T-helper 22 cell (primary cell): ENCODE measurements at places on chromosomes 4 and X.

GRCh38 chr4:74104145-74104544 is 5.2 kb upstream of the CXCL2 start:
- DNase-seq, result no peak

- DNase-seq, result no peak
These were observed 302.6 kb downstream of the PPP3CA start for GRCh38 chr4:101044766-101045165.

DNA sequence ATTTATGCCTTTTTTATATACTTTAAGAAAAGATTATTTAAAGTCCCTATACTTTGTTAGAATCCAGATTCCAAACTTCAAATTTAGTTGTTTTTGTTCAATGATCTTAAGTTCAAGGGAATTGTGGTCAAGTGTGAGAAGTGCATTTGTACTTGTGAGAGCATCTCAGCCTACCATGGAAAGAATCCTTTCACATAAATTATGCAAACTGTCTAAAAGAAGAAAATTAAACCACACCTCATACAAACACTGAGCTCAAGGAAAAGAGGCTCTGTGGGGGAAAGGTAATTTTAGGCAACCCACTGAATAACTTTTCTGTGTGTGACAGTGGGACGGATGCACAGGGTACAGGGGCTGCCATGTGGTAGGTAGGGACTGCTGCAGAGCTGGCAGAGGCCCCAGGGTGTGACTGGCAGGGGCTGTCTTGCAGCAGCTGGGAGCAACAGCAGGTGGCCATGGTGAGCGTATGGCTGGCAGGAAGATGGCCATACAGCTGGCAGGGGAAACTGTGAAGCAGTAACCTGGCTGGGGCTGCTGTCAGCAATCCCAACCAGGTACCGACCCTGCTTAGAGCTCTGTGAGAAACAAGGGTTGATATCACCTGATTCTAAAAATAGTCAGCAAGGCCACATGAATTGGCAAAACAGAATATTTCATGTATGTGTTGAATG is 130.6 kb downstream of the UGT8 start:
- no peak for DNase-seq

- no peak for DNase-seq
These were observed 390.7 kb downstream of the GBA3 start for GRCh38 chr4:23083391-23083790.

GRCh38 chr4:15868826-15869413 is 69.6 kb downstream of the FGFBP1 start:
- no peak for DNase-seq

GRCh38 chr4:14110407-14110806 is 482.9 kb upstream of the BOD1L1 start:
- no peak for DNase-seq

DNA sequence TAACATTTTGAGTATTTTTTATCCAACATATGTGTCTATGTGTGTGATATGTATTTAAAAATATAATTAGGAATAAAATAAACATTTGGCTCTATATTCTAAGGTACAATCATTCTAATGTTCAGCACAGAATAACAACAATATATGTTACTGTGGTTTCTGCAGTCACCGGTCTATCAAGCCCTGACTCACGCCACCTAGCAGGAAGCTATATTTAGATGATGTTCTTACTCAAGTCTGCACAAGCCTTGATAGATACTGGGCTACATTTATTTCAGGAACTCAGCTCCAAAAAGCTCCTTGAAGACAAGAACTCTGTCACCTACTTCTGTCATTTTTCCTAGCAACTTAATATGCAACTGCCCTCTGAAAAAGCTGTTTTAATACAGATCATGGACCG is 152.0 kb upstream of the FTHL17 start:
- DNase-seq, result no peak

- DNase-seq, result no peak
These were observed 100.6 kb downstream of the GC start for GRCh38 chr4:71683309-71683708.

DNA sequence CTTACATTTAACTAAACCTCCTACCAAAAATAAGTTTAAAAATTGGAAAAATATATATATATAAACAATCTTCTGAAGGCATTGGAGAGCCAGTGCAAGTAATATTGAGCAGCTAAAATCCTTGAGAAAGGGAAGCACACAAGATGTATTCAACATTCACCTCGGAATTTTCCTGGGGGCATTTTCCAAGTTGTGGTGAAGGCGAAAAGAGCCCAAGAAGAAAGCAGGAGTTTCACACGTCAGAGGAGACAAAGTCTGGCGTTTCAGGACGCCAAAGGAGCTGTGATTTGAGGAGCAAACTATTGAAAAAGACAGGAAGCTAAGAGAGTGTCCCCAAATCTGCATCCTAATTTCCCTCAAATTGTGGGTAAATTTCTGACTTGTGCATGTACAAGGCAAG is 9.1 kb upstream of the GASK1B start:
- no peak for DNase-seq

DNA sequence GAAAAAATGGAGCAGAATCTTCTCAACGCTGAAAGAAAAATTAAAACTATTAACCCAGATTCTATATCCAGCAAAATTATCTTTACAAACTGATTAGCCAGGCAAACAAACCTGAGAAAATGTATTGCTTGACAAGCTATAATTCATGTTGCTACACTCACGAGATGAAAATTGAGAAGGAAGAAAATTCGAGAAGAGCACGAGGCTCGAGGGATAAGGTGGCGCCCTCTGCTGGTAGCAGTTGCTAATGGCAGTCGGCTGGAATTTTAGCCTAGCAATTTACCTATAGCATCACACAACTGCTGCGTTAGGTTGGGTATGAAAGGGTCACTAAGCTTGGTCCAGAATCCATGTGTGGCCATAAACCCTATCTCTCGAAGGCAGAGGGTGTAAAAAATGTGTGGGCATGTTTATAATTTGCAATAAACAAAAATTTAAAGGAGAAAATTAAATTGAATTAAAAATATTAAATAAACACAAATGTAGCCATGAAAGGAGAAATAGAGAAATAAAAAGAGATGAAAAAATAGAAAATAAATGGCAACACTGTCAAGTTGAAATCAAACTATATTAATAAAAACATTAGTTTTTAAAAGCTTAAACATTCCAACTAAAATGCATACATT is 126.6 kb downstream of the PPP4R3C start:
- DNase-seq, result no peak

GRCh38 chr4:165512424-165512823 is 133.6 kb downstream of the CPE start:
- no peak for DNase-seq

DNA sequence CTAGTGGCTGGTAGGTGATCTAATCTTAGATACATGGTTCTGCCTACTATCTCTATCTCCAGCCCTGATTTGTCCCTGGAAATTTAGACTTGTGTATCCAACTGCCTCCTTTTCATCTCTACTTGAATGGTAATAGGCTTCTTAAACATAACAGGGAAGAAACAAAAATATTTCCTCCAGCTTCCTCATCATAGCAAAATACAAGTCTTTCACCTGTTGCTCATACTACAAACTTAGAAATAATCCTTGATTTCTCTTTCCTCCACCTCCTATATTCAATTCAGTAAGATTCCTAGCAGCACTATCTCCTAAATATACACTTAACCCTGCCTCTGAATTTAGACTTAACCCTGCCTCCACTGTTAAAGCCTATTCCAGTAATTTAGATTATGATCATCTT is 373.3 kb upstream of the ACTRT1 start:
- no peak for DNase-seq

DNA sequence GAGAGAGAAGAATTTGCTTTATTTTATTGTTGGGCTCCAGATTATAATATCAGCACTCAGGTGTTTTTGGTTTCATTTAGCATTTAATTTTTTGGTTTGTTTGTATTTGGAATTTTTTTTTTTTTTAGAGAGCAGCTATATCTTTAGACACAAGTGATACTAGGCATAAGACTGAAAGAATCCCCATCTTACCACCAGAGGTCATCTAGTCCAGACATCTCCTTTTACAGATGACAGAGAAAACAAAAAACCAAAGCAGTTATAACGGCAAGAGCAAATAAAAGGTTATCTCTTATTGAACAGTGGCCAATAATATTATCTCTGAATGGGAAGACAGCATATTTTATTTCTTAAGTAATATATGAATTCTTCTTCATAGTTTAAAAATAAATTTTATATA is 22.8 kb downstream of the USP38 start:
- no peak for DNase-seq

- no peak for DNase-seq
These were observed 262.7 kb downstream of the RCHY1 start for GRCh38 chr4:75251547-75251946.

GRCh38 chr4:101864660-101865059 is 74.1 kb downstream of the BANK1 start:
- DNase-seq, result no peak

- DNase-seq, result no peak
These were observed 34.5 kb downstream of the IQCM start for GRCh38 chr4:149781150-149781549.

GRCh38 chrX:10021461-10022272 is 54.5 kb downstream of the CLDN34 start:
- DNase-seq, result no peak

DNA sequence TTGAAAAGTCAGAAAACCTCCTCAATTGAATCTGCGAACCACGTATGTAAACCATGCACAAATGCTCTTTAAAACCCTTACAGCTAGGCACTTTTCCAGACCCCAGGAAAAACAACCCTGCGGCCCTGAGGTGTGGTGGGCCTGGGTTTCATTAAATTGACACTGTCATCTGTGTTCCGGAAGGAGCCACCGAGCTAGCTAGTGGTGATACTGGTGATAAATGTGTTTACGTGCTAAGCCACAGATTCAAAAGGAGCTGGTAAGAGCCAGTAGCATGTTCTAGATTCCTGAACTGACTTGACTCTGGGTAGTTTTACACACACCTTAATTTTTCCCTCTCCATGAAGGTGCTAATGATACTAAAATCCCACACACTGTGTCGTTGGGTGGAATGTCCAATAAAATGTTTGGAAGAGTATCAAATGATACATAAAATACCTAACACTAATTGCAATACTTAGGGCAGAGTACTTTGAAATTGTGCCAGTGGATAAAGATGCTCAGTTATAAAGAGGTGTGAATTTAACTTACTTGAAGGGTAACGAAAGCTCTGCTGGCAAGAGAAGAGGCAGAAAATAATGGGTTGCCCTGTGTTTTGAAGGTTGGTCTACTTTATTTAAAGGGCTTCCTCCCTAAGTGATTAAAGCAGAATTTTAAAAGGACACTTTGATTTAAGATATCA is 8.5 kb downstream of the SMS start:
- no peak for DNase-seq
